ENCODE measurements at places on chromosomes 12 and 14.

GRCh38 chr12:3092764-3093163 is 15.6 kb downstream of the TSPAN9 start:
- DNase-seq: no peak

DNA sequence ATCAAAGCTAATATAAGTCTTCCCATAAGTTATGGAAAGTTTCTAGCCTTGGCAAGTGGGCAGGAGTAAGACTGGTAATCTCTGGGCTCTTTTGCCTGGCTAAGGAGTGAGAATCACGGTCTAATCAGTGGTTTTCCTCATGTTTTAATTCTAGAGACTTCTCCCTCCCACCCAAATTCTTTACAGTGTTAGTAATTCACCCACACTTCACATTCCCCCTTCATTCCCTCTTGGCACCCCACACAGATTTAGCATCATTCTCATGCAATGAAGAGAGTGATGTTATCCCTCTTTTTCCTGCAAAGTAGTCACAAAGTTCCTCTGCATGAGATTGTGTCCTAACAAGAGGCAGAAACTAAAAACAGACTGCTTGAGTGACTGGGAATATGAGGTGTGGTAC is 28.6 kb upstream of the CACNA2D4 start:
- no peak for DNase-seq

DNA sequence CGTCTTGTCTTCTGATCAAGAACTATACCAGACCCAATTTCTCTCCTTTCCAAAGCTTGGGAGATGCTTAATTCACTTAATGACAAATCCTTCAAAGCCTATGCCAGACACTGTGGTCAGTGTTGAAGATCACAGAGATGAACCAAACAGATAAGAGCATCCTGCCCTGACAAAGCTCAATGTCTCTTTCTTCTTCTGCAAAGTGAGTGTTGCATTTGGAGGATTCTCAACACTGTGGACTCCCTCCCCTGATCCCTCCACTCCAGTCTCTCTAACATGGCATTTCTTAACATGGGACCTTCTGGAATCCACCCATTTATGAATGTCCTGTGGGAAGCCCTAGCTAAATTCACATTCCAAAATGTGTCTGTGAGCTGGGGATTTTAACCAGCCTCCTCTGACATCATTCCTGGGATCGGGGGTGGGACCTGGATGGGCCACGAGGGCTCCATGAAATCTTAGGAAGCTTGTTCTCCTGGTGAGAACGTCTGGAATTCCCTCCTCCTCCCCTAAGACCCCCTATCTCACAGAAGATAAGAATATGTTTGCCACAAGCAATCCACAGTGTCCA is 20.3 kb downstream of the SYNE3 start:
- DNase-seq: no peak

GRCh38 chr12:49568442-49569162 is 660 bp upstream of the MCRS1 start:
- no peak for DNase-seq

All from T-helper 9 cell (primary cell).